ENCODE measurements at places on chromosomes 12 and 14.

DNA sequence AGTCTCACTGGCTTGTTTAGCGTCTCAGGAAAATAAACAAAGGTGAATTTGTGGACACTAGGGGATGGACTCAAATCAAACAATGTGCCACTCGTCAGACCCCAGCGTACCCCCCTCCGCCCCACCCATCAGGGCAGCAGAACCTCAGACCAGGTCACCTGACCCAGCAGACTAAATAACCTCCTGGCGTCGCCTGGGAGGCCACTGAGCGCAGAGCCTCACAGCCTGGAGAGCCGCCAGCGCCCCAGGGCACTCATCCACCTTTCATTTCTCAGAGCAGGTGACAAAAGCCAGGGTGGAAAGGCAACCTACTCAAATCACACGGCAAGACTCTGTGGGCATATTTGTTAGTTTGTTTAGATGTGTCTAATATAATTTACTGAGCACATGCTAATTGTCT lies 100.9 kb downstream of the DICER1 start:
- no peak for DNase-seq

- DNase-seq: no peak
Measured at GRCh38 chr12:39646963-39647362, 27.4 kb upstream of the ABCD2 start.

- no peak for DNase-seq
Measured at GRCh38 chr14:53047307-53048069, 96.6 kb upstream of the FERMT2 start.

DNA sequence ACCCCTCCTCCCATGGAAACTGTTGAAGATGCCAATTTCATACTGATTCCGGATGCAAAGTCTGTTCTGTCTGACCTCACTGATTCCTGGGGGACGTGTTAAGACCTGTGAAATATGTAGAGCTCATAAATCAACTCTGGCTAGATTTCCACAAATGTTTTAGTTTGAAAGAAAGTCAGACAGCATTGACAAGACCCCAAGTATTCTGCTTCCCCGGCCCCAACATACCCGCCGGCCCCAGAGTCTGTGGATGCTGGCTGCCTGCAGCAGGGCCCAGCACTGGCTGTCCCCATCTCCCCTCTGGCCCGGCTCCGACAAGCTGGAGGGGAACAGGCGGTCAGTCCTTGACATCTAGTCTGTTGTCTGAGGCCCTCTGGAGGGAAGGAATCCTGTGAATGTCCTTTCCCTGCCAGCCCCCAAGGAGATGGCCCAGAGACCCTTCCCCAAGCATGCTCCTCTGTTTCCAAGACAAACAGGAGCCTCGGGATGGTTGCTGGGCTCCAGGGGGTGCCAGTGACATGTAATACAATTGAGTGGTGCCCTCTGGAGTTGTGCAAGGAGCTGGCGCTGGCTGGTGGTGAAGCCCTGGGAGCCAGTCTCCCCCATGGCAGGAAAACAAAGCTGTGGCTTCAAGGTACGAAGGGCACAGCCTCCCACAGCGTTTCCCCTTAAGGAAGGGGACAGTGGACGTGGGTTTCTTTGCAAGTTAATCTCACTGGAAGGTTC lies 22.3 kb downstream of the FBLN5 start:
- DNase-seq: no peak

GRCh38 chr12:105773471-105773870 lies 365.3 kb downstream of the NUAK1 start:
- DNase-seq: no peak

DNA sequence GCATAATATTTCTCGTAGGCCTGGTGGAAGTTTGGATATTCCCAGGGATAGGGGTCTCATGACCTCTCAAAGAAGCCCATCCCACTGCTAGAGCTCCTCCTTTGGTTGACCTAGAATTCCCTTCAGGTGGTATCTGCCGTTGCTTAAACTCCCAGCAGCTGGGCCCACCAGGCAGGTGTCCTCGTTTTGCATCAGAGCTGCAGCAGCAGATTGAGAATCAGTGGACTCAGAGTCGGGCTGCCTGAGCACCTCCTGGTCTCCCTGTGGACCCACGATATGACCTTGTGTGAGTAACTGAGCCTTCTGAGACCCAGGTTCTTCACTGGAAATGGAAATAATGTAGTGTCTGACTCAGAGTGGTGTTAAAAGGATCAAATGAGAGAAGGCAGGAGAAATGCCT lies 132.7 kb downstream of the PAPOLA start:
- no peak for DNase-seq

GRCh38 chr14:100823413-100824080 lies 2.4 kb upstream of the MEG3 start:
- no peak for DNase-seq
